GM19239 (cell line): ENCODE measurements at places on chromosomes 4 and X.

- no peak for DNase-seq
Observed at GRCh38 chr4:33062155-33062806, 2342.1 kb downstream of the PCDH7 start.

GRCh38 chr4:158860856-158861255 lies 92.0 kb downstream of the FNIP2 start:
- DNase-seq, result no peak

DNA sequence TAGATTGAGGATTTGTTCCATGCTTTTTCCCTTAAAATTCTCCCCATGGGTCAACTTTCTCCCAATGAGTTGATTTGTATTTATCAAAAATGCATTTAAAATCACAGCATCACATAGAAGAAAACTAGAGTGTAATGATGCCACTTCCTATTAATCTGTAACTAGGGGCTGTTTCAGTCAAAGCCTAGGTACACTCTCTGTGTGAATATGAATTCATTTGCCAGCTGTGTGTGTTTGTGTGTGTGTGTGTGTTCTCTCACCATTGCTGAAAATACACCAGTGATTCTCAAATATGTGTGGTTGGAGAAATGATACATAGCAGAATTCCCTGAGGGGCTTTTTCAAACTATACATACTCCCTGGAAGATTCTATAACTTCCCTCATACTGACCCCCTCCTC lies 546.5 kb downstream of the KLHL13 start:
- DNase-seq, result no peak

DNA sequence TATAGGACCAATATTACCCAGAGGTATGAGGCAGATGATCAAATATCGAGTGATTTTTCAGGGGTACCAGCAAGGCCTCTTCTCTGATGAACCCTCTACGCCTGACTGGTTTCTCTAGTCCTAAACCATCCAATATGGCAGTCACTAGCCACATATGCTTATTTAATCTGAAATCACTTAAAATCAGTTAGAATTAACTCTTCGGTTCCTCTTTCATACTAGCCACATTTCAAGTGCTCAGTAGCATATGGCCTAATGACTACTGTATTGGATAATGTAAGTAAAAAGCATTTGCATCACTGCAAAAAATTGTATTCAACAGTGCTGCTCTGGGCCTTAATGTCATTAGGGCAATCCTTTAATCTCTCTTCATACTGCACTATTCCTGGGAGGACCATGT lies 4.4 kb upstream of the APBB2 start:
- no peak for DNase-seq

DNA sequence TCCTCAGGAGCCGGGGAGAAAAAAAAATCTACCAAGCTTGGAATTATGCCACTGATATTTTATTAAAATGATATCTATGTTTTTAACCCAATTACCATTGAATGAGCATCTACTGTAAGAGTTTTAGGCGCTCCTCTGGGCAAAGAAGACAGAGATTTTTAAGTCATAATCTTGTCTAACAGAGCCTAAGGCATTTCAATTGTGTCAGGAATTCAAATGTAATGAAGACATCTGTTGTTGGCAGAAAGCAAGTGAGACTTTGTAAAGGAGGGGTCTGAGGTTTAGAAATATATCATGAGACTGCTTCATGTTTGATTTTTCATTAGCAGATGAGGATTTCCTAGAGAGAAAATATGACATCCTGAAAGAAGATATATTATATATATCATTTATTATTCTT lies 1158.1 kb downstream of the FSTL5 start:
- DNase-seq, result no peak

DNA sequence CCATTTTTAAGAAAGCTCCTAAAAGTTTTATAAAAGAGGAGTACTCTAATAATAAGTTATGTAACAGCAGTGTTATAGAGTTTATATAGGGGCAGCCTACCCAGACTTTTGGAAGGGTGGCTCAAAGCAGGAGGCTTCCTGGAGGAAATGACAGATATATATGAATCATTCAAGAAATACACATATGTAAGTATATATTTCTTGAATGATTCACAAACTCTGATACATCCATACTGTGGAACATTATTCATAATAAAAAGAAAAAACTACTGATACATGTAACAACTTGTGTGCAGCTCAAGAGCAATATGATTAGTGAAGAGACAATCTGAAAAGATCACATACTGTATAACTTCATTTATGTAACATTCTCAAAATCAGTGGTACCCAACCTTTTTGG lies 166.2 kb downstream of the WDFY3 start:
- DNase-seq, result no peak

GRCh38 chr4:33226133-33226532 lies 2506.0 kb downstream of the PCDH7 start:
- DNase-seq, result no peak
